ENCODE measurements at places on chromosomes 3 and 15.

DNA sequence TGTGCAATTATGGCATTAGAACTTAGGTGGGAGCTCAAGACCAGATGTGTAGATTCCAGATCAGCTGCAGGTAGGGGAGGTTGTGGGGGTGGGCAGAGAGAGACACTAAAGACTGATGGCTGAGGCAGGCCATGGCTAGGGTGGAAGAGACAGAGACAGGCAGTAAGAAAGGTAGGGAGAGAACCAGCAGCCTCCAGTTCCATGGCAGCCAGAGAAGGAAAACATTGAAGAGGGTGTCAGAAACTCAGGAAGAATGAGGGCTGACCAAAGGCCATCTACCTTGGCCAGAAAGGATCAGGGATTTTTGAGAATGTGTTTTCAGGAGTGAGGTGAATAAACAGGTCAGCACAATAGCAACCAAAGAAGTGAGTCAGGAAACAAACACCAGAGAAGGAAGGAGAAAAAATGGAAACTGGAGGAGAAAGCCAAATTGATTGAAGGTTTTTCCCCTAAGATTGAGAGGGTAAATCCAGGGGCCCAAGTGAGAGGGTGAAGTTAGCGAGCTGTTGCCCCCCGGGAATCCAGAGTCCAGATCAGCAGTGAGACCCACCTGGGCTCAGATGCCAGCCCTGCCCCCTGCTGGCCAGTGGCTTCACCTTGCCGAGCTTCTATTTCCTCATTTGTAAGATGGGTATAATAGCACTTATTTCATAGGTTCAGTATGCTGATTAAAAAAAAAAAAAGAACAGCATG, 41.0 kb downstream of the ABHD2 start:
- peak; percentile 52 for DNase-seq

DNA sequence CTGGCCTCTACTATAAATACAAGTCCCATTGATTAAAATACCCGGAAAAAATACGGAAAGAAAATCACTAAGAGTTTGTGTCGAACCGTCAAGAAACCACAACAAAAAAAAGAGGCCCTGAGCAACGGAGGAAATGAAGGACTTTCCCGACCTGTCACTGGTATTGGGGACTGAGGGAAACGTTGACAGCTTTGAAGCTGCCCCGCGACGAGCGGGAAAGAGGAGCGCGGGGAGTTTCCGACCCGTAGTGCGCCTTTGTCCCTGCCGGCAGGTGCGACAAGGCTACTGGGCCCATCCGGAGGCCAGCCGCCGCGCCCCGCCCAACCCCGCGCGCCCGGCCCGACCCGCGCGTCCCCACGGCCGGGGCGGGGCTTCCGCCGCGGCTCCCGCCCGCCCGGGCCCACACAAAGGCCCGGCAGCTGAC, 416 bp downstream of the PBRM1 start:
- DNase-seq = no peak

- DNase-seq = no peak
These were observed 283.7 kb upstream of the GBE1 start for GRCh38 chr3:82044930-82045705.

DNA sequence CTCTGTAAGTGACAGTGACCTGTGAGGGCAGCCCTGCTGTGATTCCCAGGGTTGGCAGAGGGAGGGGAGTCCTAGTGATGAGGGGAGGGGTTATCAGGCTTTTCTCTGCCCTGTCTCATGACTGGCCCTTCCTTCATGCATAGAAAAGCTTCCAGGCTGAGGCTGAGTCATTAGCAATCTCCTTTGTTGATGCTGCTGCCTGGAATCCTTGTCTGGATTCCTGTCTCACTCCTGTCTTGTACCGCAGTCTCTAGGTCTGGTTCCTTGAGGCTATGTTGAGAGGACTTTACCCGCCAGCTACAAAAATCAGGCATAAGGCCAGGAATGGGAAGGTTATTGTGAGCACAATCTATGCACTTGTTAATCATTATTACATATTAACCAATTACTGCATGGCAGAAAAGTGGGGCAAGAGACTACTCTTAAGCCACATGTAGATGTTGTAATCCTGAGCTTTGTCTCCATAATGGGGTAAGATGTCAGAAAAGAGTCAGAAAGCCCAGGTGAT, 7.2 kb downstream of the KLHL6 start:
- DNase-seq = peak; percentile 91

GRCh38 chr15:62593681-62594399, 428.8 kb upstream of the C2CD4B start:
- no peak for DNase-seq

- peak; percentile 70 for DNase-seq
These were observed 1038.5 kb upstream of the NR2F2 start for GRCh38 chr15:95291898-95292472.

- DNase-seq = no peak
These were observed 126.0 kb upstream of the CCNL1 start for GRCh38 chr3:157285966-157286365.

DNA sequence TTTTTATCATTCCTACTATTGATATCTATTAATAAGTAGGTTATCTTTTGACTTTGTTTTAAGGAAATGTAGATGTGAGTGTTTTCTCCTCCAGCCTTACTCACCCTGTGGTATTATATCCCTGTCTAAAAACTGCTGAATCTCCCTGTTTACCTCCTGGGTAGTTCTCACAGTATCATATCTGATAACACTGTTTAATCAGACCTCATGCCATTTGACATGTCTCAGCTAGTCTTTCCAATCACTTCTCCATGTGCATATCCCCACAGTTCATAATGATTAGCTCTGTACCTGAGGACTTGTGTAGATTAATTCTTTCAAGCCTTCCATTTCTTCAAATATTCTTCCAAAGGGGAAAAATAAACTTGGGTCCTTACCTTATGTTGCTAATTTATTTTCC, 30.7 kb downstream of the DUOX2 start:
- no peak for DNase-seq

- no peak for DNase-seq
These were observed 138.3 kb downstream of the CMSS1 start for GRCh38 chr3:99955773-99956562.

- DNase-seq = peak; percentile 48
These were observed 613 bp downstream of the ATP1B3 start for GRCh38 chr3:141876891-141877621.

GRCh38 chr3:118991775-118992174, 42.9 kb downstream of the IGSF11 start:
- DNase-seq = no peak

GRCh38 chr3:76834657-76835056, 205.2 kb upstream of the ROBO2 start:
- no peak for DNase-seq

DNA sequence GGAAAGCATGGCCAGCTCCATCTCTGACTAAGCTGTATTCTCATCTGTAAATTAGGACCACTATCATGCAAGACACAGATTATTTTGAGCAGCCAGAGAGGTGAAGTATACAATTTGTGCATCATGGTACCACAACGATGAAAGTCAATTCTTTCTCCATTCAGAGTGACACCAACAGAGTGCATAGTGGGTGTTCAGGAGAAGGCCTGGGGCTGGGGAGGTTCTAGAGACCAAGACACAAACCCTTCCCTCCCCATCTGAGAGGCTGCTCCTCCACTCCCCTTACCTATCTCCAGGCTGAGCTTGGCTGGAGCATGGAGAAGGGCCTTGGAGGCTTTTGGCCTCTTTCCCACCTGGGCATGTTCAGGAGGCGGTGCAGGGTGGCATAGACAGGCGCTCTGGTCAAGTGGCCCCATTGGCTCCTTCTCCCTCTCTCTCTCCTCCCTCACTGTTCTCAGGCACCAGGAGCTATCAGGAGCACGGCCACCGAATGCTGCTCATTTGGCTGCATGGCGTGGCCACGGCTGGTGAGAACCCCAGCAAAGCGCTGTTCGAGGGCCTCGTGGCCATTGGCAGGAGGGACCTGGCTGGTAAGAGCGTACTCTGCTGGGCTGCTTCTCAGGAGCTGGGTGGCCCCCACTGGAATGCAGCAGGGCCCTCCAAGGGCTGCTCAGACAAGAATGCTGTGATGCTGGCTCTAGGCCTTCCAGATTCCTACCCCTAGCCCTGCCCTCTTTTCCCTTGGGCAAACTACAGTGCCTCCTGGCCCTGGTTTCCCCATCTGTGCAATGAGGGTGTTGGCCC, 37.9 kb downstream of the ANKDD1A start:
- DNase-seq = no peak

- DNase-seq = no peak
These were observed 13.6 kb downstream of the HAPLN3 start for GRCh38 chr15:88881775-88882174.

- no peak for DNase-seq
These were observed 173.4 kb downstream of the USP13 start for GRCh38 chr3:179826247-179826637.

GRCh38 chr15:77533578-77534430, 98.9 kb downstream of the LINGO1 start:
- no peak for DNase-seq

DNA sequence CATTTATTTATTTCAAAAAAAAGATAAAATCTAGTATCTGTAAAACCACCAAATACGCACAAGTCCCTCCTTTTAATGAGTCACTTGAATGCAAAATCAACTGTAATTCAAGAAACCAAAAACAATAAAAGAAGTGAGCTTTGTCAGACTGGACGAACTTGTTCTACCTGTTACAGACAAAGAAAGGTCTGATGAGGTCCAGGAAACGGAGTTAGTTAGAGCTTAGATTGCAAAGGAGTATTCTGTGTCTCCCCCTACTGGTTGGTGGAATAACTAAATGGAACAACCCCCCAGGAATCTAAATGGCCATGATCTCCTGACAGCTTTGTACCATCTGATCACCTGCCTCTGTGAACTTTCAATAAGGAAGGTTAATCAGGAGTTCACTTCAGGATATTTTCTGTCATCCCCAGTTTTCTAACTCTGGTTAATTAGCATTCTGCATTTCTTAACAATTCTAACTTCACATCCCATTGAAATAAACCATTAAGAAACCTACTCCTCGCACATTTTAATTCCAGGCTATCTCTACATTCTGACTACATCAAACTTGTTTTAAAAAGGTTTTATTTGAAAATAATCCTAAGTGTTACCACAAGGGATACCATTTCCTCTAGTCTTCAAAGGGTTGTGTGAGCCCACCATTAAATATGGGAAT, 333.0 kb upstream of the SATB1 start:
- DNase-seq = peak; percentile 0

GRCh38 chr15:74449095-74449494, 11.9 kb downstream of the UBL7 start:
- DNase-seq = no peak

DNA sequence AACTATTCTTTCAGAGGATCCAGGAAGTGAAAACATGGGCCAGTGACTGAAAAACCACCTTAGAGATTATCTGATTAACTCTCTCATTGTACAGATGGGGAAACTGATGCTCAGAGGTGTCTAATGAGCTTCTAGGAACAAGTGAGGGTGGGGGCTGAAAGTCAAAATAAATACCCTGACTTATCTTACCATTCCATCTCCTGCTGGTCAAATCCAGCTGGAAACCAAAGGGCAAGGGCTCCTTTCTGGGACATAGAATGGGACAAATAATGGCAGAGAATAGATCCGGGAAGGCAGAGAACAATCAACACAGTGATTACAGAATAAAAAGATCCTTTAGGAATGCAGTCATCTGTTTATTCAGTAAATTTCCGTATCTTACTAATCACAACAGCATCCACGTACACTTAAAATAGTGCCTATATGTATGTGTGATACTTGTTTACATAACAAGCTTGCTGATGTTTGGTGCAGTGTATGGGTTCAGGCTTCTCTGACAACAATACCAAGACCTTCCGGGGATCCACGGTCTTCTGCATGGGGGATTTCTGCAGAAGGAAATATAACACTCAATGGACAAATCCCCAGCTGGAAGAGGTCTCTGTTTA, 173.2 kb downstream of the THSD4 start:
- peak; percentile 42 for DNase-seq

- DNase-seq = no peak
These were observed 166.6 kb downstream of the NR1D2 start for GRCh38 chr3:24111711-24112110.

Data from choroid plexus epithelial cell (primary cell).